Activated CD4-positive, alpha-beta memory T cell treated with anti-CD3 and anti-CD28 coated beads, Interleukin-2, amount 10 ng/mL, durations not matched to agents 7 days and 5 days (primary cell): ENCODE measurements at places on chromosomes 1 and 21.
A peak's percentile ranks its signal among the peaks of the same experiment; 100 is the strongest.

DNA sequence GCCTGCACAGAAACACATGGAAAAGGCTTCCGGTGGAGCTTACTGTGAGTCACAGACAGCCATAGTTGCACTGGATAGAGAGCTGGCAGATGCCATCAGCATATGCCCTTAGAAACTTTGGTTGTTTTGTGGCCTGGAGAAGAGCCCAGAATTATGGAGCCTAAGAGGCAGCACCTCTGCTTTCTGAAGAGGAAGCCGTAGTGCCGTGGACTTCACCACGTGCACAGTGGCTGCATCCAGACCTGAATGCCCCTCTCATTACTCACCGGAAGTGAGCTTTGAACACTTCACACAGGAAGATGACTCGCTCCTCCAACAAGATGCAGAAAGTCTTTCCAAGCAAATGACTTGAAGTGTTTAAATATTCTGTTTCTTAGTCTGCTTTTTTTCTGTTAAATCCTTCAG lies 28.4 kb downstream of the JUN start:
- H3K36me3 ChIP-seq: no peaks in the 10 kb centered on the region
- H3K27ac ChIP-seq: peak overlapping the region; percentile 84
- DNase-seq: peak; percentile 72
- H3K4me1 ChIP-seq: peaks cover 55% of the 10 kb centered on the region

DNA sequence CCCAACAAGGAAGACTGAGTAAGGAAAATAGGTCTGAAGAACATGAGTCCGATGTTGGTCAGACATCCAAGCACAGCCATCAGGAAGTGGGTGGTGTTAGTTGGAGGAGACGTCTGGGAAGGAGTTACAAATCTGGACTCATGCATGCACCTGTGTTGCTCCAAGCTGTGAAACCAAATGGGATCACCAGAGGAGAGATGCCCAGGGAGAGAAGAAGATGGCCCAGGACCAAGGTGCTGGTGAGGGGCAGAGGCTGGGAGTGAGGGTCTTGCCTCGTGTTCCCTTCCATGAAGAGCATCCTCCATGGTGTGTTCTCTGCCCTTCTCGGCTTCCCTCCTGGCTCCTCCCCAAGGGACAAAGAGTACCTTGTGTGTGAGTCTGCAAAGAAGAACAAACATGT lies 405.6 kb downstream of the NPHP4 start:
- H3K36me3 ChIP-seq: no peaks in the 10 kb centered on the region
- no peaks in the 10 kb centered on the region for H3K4me1 ChIP-seq
- DNase-seq: no peak
- H3K27ac ChIP-seq: no peak overlapping the region
- H3K4me3 ChIP-seq: no peak overlapping the region

DNA sequence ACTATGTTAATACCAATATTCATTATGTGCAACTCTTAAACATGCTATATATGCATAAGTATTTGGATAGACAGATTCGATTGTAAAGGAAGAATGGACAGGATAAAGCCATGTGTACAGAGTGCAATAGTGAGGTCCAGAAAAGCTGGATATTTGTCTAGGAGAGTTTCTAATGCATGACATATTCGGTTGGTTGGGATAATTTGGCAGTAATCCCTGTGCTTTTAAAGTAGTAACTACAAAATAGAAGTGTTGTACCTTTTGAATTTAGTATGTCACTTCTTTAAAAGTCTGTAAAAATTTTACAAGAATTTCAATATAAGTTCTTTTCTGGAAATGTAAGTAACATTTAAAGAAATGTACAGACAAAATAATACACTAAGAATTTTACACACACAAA lies 774.5 kb downstream of the USP25 start:
- H3K27ac ChIP-seq: no peak overlapping the region
- H3K36me3 ChIP-seq: no peaks in the 10 kb centered on the region
- DNase-seq: no peak
- H3K27me3 ChIP-seq: no peaks in the 10 kb centered on the region
- no peak overlapping the region for H3K4me3 ChIP-seq

GRCh38 chr1:232226197-232226712 lies 403.7 kb downstream of the SIPA1L2 start:
- no peak overlapping the region for H3K4me3 ChIP-seq
- DNase-seq: peak; percentile 54
- H3K27ac ChIP-seq: peak overlapping the region; percentile 13
- H3K27me3 ChIP-seq: no peaks in the 10 kb centered on the region
- peaks cover 9% of the 10 kb centered on the region for H3K4me1 ChIP-seq

- no peaks in the 10 kb centered on the region for H3K27me3 ChIP-seq
- DNase-seq: no peak
- no peak overlapping the region for H3K27ac ChIP-seq
- H3K4me1 ChIP-seq: peaks cover 29% of the 10 kb centered on the region
Observed at GRCh38 chr1:6350416-6351088, 43.0 kb downstream of the ACOT7 start.

GRCh38 chr1:152125834-152126443 lies 10.7 kb upstream of the TCHH start:
- H3K4me1 ChIP-seq: no peaks in the 10 kb centered on the region
- DNase-seq: no peak
- no peaks in the 10 kb centered on the region for H3K36me3 ChIP-seq
- no peak overlapping the region for H3K27ac ChIP-seq
- no peak overlapping the region for H3K4me3 ChIP-seq
- H3K27me3 ChIP-seq: peaks cover 58% of the 10 kb centered on the region

- H3K4me1 ChIP-seq: no peaks in the 10 kb centered on the region
- H3K27ac ChIP-seq: no peak overlapping the region
- DNase-seq: peak; percentile 66
- H3K27me3 ChIP-seq: peaks cover 23% of the 10 kb centered on the region
- no peak overlapping the region for H3K4me3 ChIP-seq
Observed at GRCh38 chr1:157490467-157491165, 61.7 kb downstream of the FCRL5 start.
